ENCODE measurements at places on chromosomes 3 and 15.

DNA sequence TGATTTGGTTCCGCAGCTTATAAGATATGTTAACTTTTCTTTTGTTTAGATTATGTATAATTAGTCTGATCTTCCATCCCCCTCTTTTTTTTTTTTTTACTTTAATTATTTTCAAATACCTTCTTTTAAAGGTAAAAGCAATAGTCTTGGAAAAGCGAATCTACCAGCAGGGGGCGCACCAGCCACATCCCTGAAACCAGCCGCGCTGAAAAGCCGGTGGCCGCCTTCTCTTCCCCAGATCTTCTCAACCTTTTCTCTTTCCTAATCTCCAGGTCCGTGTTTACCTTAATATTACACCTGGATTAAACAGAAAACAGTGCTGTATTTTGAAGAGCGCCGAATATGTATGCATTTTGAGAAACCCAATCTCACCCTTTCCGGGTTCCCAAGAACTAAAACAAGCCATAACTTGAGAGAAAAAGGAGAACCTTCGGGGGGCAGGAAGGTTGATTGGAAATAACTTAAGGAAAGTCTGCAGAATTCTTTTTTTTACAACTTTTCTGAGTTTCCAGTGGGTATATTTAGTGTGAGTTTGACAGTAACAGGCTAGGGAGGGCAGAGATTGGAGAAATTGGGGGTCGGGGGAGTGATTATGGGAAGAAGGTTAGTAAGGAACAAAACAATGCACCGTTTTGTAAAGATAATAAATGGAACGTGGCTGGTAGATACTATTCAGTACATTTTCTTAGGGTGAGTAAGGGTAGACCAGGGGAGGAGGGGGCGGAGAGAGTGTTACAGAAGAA lies 2.0 kb upstream of the SOX2 start:
- peak; percentile 78 for DNase-seq

- no peak for DNase-seq
These were observed 123.9 kb downstream of the ANO10 start for GRCh38 chr3:43497905-43498365.

GRCh38 chr3:99396651-99397275 lies 241.6 kb upstream of the COL8A1 start:
- no peak for DNase-seq

- no peak for DNase-seq
These were observed 31.8 kb upstream of the CRTC3 start for GRCh38 chr15:90497912-90498311.
